Peyer's patch (tissue), 4 donors: ENCODE measurements at places on chromosomes 1 and 21. TPM values are rescaled to one million over a fixed set of nuclear protein-coding genes. Genes with fewer than 3 reads are reported as not detected.

GRCh38 chr1:245091818-245092637 is 62.8 kb upstream of the KIF26B start:
- DNase-seq, result peak; percentile 46

The FALEC gene
- not detected for total RNA-seq

- DNase-seq, result no peak
Measured at GRCh38 chr21:38386967-38387366, 111.3 kb downstream of the ERG start.

The TNNT2 gene
- not detected for total RNA-seq

- no peak for DNase-seq
Measured at GRCh38 chr1:226314055-226314454, 5.1 kb upstream of the LIN9 start.

- no peak for DNase-seq
Measured at GRCh38 chr1:221310180-221310579, 430.9 kb downstream of the HLX start.

GRCh38 chr1:29506678-29507225 is 270.4 kb downstream of the PTPRU start:
- DNase-seq, result no peak

GRCh38 chr1:42941640-42942330 is 16.9 kb downstream of the SLC2A1 start:
- DNase-seq, result peak; percentile 82

DNA sequence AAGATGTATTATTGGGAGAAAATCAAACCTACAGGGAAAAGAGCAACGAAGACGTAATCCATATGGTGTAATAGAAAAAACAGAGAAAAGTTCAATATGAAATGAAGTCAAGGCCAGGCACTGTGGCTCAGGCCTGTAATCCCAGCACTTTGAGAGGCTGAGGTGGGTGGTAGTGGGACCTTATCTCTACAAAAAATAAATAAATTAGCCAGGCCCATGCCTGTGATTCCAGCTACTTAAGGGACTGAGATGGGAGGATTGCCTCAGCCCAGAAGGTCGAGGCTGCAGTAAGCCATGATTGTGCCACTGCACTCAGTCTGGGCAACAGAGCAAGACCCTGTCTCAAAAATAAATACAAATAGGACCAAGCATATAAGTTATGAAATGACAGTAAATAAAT is 11.4 kb downstream of the DESI2 start:
- DNase-seq, result no peak

DNA sequence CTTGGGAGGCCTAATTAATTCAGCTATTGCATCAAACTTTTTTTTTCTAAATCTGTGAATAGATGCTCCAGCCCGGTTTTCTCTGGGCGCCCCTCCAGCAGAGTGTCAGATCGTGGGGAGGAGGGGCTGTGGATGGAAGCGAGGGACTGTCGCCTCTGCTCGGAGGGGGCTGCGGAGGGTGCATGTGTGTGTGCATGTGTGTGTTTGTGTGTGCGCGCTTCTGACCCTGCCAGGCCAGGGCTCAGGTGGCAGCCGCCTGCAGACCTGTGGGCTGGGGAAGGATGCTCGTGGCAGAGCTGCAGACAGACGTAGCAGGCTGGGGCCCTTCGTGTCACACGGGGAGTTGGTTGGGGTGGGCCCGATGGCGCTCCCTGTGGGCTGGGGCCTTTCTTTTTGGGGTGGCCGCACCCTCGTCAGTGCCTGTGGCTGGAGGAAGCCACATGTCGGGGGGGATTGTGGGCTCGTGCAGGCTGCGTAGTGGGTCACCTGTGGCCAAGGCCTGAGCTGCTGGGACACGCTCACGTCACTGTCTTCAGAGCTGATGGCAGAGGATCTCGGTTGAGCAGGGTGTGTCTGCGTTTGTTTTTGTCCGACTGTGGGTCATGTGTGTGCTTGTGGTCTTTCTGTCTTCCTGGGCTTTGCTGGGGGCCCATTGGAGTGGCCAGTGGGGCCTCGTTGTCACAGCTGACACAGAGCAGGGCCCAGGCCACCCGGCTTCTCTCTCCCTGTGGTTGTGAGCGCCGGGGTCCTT is 2.8 kb downstream of the SKI start:
- DNase-seq, result peak; percentile 86

DNA sequence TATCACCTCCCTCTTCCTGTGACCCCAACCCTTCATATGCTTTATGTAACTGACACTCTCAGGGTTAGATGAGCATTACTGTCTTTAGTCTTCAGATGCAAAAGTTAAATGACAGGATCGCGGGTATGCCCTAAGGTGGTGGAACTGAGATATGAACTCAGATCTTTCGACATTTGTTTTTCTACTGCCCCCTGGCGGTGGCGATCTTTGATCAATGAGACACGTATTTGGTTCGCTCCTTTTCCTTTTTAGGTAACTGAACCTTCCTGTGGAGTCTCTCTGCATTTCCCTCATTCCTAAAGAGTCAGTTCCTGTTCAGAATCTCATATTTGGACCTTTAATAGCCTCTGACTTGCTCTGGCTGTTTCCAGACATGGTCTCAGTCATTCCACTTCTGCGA is 47.8 kb upstream of the ZP4 start:
- DNase-seq, result no peak

DNA sequence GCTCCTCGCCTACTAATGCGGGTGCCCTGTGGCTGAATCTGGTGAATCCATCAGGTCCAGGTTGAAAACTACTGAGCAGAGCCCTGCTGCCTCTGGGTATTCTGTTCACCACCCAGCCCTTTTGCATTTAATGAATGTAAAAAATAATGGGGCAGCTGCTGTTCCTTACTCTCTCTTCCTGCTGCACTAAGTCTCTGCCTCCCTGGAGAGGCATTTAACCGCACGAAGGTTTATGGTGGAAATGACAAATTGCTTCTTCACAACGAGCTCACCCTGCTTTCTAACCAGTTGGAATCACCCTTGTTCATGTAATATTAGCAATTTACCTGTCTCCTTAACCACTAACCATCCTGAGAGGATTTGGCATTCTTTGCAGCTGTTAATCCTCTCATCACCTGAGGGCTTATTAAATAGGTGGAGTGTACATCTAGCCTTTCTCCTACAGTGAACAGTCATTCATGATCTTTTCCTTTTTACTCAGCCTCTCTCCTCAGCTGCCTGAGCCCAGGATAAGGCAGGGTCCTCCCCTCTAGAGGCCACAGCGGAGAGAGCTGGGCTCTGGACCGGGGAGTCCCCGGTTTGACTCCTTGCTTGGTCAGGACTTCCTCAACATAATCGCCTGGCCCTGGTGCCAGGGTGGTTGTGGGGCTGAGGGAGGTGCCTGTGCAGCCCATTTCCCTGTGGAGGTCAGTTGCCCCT is 97.6 kb downstream of the NOS1AP start:
- no peak for DNase-seq

The MNDA gene
- total RNA-seq, result not detected

GRCh38 chr21:31670070-31670469 is 10.6 kb downstream of the SOD1 start:
- no peak for DNase-seq

DNA sequence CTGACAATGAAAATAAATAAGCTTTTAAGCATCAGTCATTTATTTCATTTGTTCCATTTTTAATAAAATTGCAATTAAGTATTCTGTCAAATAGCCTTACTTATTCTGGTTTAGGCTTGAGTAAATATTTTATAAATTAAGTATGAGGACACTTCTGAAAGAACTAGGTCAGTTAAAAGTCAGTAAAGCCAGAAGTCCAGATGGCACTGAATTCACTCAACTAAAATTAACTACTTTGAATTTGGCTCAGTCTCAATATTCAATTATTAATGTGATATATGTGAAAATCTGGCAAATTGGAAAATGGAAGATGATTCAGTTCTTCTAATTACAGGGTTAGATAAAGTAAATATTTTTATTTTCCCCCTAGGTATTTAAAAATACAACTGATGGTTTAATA is 174.2 kb downstream of the BRINP3 start:
- no peak for DNase-seq

DNA sequence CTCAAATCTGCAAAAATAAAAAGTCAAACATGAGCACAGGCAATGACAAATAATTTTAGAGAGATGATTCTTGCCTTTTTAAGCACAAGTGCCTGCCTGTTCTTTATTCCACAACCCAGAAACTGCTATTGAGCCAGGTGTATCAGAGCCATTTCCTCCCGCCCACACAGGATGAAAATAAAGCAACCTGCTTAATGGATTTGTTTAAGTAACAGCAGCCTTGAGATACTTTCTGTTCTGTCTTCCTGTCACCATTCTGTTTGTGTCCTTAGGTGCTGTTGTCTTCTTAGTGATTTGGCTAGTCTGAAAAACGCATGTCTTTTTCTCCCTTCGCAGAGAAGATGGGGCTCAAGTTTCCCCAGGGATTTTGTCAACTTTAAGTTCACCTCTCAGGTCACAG is 11.4 kb downstream of the RPE65 start:
- DNase-seq, result no peak

GRCh38 chr1:28895896-28896608 is 18.3 kb upstream of the EPB41 start:
- DNase-seq, result no peak

The PTAFR gene
- total RNA-seq, result 0.53 TPM

DNA sequence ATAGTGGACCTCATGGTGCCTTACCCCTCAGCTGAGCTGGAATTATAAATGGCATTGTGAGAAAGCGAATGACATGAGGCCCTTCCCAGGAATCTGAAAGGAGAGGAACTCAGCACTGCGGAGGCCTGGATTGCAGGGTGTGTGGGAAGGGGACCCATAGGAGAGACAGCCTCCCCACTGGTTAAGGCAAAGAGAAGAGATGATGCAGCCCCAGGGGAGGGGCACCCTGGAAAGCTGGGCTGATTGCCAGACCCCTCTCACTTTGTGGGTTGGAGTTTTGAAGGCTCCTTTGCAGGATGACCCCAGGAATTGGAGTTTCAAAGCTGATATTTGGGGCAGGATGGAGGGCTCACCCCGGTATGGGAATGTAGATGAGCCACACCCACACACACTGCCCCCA is 2.0 kb downstream of the NPPB start:
- no peak for DNase-seq

The KIF21B gene
- total RNA-seq, result 10.8 TPM

The CHI3L1 gene
- not detected for total RNA-seq

The PAX7 gene
- total RNA-seq, result not detected

The ENAH gene
- total RNA-seq, result 51.2 TPM

- DNase-seq, result no peak
Measured at GRCh38 chr1:230130172-230130944, 63.3 kb downstream of the GALNT2 start.

DNA sequence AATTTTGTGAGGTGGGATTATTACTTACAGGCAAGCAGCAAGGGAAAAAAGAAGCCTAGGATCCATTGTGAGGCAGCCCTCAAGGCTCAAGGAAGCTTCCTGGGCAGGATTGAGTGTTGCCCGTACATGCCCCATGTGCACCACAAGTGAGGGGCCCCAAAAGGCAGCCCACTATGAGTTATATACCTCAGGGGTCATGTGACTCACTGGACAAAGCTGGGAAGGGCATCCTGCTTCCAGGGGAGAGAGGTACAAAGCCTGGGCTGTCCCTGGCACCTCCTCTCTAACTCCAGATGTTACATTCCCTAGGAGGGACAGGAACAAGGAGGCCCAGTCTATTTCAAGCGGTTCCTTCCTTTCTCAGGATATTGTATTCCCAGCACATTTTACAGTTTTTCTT is 34.0 kb upstream of the CD1D start:
- DNase-seq, result no peak

- DNase-seq, result no peak
Measured at GRCh38 chr1:10665930-10666850, 130.3 kb downstream of the CASZ1 start.

DNA sequence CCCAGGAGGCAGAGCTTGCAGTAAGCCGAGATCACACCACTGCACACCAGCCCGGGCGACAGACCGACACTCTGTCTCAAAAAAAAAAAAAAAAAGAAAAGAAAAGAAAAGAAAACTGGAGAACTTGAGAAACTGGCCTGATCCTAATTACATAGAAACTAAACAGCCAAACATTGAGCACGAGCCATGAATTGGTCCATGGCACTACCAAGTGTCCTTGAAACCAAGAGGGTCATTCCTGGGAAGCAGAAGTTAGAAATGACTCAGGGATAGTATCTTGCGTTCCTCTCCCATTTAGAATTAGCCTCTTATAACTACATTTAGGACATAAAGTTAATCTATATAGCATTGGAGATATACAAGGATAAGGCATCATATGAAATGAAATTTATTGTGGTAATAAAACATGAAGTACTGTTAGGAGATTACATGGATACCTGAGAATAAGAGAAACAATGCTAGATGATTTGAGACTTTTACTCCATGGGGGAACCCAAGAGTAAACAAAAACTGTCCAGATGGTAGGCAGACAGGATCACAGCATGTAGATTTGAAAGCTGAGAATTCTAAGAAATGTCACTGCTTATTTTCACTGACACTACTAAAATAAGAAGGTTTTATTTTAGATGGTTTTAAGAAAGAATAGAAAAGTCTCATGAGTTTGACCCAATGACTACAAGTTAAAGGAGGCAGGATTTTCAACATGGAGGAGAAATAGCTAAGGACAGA is 39.5 kb upstream of the CPLANE2 start:
- no peak for DNase-seq

The IL20 gene
- total RNA-seq, result not detected

DNA sequence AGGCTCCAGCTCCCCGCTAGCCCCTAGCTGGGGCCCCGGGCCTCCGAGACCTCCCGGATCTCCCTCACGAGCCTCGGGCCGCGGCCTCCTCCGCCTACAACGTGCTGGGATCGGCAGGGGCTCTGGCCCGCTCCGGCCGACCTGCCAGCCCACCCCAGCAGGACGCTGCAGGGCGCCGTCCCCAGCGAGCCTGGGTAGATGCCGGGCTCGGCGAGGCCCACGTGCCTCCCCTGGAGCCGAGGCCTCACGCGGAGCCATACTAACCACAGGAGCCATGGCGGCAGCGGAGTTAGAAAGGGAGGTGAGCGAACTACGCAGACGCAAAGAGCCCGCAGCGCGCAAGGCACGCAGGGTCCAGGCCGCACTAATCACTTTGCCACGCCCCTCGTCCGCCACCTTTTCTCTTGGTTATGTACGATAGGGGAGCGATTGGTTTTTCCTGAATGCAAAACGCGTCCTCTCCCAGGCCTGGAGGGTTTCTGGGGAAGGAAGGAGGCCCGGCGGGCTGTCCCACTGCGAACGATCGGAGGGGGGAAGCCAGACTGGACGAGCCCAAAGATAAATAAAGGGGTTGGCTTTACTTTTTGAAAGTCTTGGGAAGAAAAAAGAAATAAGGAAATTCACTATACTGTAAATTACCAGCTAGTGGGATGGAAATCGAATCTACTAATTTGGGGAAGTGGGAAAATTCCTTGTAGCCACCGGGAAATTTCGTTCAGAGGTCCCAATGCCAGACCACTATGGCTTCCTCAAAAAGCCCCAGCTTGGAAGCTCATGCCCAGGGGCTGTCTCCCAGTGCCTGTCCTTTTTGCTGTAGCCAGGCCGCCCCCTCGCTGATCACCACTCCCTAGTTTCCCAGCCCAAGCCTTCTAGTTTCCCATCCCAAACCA is at the start of gene RPL22:
Gene RPL22 (minus strand): TSS at position 298 of the 890 bp plus-strand sequence. CDS start 22 bp downstream, at position 276.
- peak; percentile 100 for DNase-seq

GRCh38 chr1:27365372-27366112 is 1.2 kb downstream of the MAP3K6 start:
- DNase-seq, result peak; percentile 96

The FABP3 gene
- total RNA-seq, result not detected

The UMODL1 gene
- total RNA-seq, result not detected
